Stimulated activated CD4-positive, alpha-beta T cell treated with anti-CD3 and anti-CD28 coated beads, Interleukin-15, amount 100 ng/mL, for 1 hour (primary cell): ENCODE measurements at places on chromosomes 5 and 9.

GRCh38 chr5:51479840-51480239 is 96.6 kb downstream of the ISL1 start:
- DNase-seq: no peak

- no peak for DNase-seq
These were observed 81.4 kb upstream of the COL5A1 start for GRCh38 chr9:134560206-134560605.

DNA sequence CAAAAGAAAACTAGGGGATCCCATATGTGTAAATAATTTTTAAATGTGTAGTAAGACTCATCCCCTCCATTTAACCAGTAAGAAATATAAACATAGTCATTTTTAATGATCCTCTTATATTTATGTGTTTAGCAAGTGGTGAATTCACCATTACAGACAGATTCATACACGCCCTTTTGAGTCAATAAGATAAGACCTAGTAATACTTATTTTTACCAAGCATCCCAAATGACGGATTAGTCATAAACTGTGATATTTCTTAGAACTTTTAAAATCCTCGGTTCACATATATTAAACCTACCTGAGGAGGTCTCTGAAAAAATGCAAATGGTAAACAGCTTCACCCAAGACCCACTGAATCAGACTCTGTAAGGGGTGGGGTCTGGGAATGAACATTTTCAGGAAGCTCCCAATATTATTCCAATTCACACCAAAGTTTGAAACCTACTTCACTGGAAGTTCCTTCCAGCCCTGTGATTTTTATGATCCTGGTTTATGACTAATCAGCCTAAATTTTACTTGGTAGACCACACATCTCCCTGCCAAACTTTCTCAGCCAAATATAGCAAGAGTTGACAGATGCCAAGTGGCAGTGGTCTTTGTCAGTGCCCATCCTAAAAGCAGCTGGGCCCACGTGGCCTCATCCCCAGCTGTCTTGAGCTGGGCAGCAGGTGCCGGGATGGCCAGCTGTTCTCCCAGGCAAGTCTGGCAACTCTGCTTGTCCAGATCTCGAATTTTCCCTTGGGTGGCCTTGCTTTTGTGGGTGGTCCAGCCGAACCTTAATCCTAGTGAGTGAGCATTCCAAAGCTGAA is 559.0 kb upstream of the RGMB start:
- no peak for DNase-seq

- no peak for DNase-seq
These were observed 13.7 kb downstream of the IER5L start for GRCh38 chr9:129164246-129164930.

- no peak for DNase-seq
These were observed 268.6 kb downstream of the SEC61B start for GRCh38 chr9:99490729-99491128.

DNA sequence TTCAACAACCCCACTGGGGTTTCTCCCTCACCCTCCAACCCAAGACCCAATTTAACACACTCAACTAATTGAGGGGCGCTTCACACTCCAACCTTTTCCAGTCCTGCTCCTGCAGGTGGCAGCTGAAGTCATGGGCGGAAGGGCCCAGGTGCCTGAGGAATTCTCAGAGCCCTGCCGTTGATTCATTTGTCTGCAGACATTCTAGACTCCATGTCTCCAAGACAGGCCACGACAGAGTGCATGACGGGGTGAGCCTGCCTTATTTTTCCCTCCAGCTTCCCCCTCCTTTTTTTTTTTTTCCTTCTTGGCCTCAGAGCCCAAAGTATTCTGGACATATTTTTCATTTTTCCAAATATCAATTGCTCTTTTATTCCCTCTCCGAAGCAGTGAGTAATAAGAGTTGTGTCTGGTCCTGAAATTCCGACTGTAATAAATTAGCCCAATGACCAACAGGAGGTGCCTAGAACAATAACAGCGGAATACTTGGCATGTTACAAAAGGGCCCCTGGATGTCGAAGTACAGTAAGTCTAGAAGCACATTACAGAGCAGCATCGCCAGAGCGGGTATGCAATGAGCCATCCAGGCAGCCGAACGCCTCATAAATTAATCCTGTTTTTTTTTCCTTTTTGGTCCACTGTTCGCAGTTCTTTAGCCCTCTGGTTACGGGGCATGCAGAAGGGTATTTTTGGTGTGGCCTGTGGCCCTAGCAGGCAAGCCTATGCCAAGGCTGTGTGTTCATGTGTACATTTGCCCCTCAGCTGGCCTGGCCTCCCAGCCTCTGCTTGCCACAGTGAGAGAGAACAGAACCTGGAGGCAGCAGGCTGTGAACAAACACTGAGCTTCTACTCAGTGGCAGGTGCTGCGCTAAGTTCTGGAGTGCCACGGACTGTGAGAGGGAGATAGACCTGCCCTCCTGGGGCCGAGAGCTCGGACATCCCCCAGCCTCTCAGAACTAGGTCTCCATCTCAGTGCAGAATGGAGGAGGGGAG is 8.6 kb upstream of the SMIM23 start:
- DNase-seq: no peak

DNA sequence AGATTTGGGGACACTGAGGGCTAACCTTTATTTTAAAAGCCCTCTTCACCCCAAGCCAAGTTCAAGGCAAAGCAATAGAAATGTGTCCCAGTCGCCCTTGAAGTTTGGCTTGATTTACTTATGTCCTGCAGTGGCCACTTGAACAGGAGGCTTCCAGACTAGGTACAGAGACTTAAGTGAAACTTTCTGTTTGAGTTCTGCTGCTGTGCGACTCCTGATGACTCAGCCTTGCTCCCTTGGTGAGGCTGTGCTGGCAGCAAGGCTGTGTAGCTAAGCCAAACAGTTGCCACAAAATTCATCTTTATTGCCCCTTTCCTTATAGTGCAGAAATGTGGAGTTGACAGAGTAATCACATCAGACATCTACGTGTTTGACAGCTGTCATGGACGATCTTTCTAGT is 68.8 kb upstream of the NTRK2 start:
- DNase-seq: no peak

- no peak for DNase-seq
These were observed 12.2 kb upstream of the ALDH1B1 start for GRCh38 chr9:38380230-38380871.

DNA sequence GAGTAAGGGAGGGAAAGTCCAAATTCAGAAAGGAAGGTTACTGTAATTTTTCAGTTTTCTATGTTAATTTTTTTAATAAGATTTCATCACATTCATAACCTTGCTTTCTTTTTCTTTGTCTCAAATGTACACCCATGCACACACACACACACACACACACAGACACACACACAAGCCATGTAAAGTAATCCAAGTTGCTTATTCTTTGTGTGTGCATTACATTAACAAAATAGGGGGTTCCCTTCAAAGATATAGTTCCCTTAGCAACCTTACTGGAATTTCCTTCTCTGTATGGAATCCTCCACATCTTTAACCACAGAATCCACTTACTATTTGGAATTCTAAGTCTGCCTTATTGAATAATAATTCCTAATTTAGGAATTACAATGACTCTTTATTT is 32.7 kb downstream of the ZNF366 start:
- DNase-seq: no peak

- no peak for DNase-seq
These were observed 31.7 kb downstream of the MAPKAP1 start for GRCh38 chr9:125674981-125675973.

- DNase-seq: no peak
These were observed 37.8 kb upstream of the KIF2A start for GRCh38 chr5:62268234-62268633.

- DNase-seq: peak; percentile 3
These were observed 22.7 kb upstream of the LECT2 start for GRCh38 chr5:135977375-135977928.

GRCh38 chr5:10400411-10400810 is 41.3 kb upstream of the ROPN1L start:
- DNase-seq: no peak

DNA sequence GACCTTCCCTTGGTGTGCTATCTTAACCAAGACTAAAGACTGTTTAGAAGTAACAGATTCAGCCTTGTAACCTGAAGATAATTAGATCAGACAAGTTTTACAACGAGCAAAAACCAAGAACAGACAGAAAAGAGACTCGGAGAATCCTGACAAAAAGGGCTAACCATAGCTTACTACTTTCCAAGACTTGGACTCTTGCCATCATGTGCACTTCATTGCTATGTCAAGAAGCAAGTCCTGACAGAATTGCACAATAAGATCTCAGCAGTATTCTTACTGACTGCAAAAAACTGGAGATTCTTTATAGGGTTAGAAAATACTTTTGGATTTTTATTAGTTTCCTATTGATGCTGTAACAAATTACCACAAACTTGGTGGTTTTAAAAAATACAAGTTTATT is 1539.0 kb upstream of the NUDT12 start:
- DNase-seq: no peak

DNA sequence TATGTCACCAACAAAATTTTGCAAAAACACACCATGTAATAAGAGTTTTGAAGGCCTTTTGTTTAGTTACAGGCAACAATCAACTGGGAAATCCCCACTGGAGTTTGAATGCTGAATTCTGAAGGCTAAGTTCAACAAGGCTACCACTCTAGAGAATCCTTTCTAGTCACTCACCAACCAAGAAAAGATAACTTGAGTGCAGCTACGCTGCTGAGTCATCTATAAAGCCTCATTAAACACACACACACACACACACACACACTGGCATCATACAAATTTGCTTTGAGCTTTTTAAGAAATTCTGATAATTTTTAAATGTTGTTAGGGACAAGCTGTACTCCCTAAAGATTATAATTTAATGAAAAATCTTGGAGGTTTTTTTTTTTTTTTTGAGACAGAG is 219.6 kb downstream of the DENND1A start:
- no peak for DNase-seq

DNA sequence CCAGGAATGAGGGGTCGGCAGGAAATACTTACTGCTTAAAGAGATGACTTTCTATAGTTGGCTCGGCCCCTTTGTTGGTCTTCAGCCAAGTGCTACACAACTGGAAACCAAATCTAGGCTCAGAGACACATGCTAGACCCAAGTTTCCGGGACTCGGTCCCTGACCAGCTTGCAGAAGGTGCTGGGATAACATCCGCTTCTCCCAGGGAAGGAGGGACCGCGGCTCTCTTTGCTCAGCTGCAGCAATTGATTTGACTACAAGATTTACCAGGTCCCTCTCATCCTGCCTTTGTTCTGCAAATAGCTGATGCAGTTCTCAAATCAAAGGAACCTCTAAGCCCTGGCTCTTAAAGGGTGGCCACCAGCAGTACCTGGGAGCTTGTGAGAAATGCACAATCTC is 314.7 kb downstream of the MLLT3 start:
- DNase-seq: no peak

- DNase-seq: no peak
These were observed 399.8 kb upstream of the PIK3R1 start for GRCh38 chr5:67815455-67816391.

DNA sequence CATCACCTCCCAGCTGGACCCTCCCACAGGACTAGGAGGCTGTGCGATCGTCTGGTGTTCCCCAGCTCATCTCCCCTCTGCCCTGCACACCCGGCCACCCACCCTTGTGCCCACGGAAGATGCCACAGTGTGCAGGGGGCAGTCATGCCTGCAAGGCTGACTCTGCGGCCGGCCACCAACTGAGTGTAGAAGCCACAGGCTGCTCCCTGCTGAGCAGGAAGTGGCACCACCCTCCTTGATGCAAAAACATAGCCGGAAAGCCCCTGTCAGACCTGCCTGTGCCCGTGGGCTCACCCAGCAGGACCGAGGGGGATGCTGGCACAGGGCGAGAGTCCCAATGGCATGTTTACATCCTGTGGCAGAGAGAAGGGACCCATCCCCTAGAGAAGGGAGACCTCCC is 40.3 kb upstream of the SLC12A7 start:
- no peak for DNase-seq

GRCh38 chr5:164020116-164020515 is 514.7 kb downstream of the MAT2B start:
- DNase-seq: no peak

- DNase-seq: no peak
These were observed 810.4 kb upstream of the GRAMD2B start for GRCh38 chr5:125612776-125613175.

- DNase-seq: no peak
These were observed 411.5 kb downstream of the RASEF start for GRCh38 chr9:82651474-82651873.

DNA sequence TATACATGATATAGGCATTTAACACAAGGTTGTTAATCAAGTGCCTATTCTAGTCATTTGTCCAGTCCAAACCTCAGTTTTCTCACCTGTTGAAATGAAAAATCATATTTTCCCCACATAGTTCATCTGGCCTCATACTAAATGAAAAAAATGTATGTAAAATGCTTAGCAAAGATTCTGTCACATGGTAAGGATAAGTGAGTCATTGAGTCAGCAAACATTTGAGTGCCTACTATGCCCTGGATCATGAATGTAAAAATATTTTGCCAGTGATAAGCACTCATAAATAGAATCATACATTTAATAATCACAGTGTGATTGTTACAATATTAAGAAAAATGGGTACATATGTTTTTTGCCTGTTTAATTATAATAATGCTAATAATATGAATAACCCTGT is 181.2 kb upstream of the PAPPA start:
- no peak for DNase-seq

DNA sequence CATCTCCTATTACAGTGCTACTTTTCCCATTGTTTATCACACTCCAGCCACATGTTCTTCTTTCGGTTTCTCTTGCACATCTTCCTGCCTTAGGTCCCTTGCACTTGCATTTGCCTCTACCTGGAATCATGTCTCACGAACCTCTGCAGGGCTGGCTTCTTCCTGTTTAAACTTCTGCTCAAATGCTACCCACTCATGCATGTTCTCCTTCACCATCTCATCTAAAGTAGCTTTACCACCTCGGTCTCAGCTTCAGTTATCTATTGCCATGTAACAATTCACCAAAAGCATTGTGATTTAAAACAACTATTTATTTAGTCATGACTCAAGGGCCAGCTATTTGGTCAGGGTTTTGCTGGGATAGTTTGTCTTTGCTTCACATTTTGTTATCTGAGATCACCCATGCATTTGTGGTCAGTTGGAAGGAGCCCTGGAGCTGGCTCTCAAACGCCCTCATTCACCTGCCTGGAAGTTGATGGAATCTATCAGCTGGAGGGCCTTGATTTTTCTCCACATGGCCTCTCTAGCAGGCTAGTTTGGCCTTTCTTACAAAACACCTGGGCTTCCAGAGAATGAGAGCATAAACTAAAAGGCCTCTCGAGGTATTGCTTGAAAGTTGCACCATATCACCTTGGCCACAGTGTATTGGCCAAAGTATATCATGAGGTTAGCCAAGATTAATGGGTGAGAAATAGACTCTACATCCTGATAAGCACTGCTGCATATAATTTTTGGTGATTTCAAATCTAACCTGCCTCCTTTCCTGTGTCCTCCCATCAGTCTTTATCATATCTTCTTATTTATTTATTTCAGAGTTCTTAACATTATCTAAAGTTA is 21.4 kb downstream of the SPINK1 start:
- no peak for DNase-seq

DNA sequence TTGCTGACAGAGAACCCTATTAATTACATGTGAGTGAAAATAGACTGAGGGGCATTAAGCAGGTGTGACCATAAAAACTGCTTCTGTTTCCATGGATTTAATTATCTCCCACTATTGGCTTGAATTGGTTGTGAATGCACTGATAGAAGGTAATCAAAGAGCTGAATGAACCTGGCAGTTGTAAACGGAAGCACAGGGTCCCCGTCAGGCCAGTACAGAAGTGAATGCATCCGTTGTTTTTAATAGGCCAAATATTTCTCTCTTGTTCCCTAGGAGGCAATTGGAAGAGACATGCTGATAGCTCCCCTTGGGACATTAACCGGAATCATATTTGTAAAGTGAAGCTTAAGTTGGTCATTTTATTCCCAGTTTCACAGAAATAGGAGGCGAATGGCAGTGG is 147.0 kb downstream of the CAVIN4 start:
- no peak for DNase-seq
